ENCODE measurements at places on chromosomes 1 and 21.

GRCh38 chr1:171740356-171740863 is 1.5 kb downstream of the VAMP4 start:
- peak; percentile 29 for DNase-seq

GRCh38 chr1:31201931-31202360 is 37.7 kb downstream of the NKAIN1 start:
- DNase-seq: no peak

- DNase-seq: peak; percentile 65
Measured at GRCh38 chr21:18041012-18041411, 203.6 kb upstream of the CHODL start.

- DNase-seq: peak; percentile 46
Measured at GRCh38 chr1:41639332-41639936, 155.0 kb upstream of the EDN2 start.

DNA sequence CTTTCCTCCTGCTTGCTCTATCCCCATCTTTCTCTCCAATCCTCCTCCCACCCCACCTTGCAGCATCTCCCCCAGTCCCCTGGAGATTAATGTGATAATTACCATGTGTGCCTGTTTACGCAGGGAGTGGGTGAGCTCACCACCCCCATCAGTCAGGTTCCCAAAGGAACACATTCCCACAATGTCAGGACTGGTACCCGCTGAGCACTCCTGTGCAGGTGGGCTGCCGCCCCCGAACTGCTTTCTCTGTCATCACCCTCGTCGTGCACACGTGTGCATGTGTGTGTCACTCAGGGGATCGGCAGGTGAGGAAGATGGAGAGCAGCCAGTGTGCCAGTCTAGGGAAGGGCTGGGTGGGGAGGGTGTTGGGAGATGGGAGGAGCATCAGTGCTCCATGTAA is 163.4 kb downstream of the CACNA1E start:
- DNase-seq: no peak

- no peak for DNase-seq
Measured at GRCh38 chr1:13514821-13515220, 1.0 kb upstream of the LRRC38 start.

DNA sequence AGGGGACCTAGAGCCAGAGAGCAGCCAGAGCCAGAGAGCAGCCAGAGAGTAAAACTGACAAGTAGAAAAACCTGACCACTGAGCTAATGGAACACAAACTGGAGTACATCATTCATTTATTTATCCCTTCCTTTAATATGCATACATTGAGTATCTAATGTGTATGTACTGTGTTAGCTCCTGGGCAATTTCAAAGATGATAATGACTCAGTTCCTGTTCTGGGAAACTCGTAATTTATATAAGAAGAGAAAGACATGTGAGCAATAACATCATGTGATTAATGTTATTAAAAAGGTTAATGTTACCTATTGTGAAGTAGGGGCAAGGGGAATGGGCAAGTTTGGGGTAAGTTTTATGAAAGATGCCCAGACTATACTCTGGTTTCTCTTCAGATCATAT is 199.9 kb downstream of the TNR start:
- DNase-seq: no peak

DNA sequence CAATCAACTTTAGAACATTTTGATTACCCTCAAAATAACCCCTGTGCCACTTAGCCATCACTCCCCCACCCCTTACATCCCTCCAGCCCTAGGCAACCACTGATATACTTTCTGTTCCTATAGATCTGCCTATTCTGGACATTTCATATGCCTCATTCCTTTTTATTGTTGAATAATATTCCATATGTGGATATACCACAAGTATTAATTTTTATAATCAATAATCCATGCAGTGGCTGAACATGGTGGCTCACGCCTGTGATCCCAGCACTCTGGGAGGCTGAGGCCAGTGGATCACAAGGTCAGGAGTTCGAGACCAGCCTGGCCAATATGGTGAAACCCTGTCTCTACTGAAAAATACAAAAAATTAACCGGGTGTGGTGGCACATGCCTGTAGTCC is 20.1 kb upstream of the MED18 start:
- DNase-seq: no peak

DNA sequence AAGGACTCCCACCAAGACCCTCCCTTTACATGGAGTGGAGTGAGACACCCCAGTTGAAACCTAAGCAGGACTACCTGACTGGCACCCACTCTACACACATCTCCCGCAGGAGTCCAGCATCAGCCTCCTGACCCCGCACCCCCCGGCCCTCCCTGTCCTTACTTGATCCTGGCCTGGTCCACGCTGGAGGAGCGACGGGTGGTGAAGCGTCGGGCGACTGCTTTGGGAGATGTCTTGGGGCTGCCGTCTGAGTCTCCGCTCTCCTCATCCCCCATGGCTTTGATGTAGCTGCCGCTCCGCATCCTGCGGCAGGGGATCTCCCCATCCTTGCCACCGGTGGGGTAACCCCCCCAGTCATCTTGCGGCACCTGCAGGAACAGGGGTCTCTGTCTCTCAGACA is 29.5 kb downstream of the DLGAP3 start:
- no peak for DNase-seq

GRCh38 chr21:40882192-40882915 is 35.4 kb upstream of the DSCAM start:
- no peak for DNase-seq

GRCh38 chr1:6208723-6209660 is 3.1 kb downstream of the RNF207 start:
- DNase-seq: no peak

DNA sequence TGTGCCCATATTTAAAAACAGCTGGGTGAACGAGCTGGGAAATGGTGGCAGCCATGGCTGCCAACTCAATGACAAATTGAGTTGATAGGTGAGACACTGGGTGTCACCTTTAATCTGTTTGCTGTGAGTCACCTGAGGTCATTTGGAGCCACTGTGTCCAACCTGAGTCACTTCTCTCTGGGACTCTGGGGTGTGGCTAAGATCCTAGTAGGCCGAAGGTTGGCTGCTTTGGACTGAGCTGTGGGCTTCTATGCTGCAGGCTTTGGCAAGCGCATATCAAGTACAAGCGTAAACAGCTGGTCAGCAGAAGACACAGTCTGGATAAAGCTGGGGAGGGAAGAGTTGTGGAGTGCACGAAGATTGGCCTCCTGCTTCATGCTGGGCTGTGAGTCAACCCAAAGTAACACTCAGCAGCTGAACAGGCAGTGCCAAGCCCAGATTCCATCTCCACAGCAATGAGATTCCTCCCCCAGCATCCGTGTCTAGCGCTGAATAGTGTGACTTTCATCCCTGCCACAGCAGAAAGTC is 24.0 kb downstream of the TEX35 start:
- peak; percentile 75 for DNase-seq

DNA sequence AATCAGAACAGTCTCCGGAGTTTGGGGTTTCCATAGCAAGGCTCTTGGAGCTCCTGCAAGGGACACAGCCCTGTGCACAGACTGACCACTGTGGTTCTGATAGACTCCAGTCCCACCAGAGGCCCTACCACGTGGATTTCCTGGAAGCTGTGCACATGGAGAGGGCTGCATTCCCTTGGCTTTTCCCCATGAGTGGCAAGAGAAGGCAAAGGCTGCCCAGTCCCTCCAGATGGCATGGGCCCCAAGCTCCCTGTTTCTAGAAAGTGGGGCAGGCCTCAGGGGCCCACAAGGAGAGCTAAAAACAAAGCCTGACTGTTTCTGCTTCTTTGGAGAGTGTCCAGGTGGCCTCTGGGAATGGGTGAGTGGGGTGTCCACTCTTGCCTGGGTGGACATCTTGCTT is 87.5 kb downstream of the DDX20 start:
- DNase-seq: no peak

DNA sequence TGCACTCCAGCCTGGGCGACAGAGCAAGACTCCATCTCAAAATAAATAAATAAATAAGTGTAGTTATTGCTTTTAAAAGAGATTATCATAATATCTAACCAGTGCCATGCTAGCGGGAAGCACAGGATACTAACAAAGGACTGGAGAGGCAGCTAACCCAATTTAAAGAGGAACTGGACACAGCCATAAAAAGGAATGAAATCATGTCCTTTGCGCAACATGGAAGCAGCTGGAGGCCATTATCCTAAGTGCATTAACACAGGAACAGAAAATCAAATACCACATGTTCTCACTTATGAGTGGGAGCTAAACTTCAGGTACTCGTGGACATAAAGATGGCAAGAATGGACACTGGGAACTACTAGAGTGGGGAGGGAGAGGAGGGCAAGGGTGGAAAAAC is 54.9 kb downstream of the TM2D1 start:
- no peak for DNase-seq

DNA sequence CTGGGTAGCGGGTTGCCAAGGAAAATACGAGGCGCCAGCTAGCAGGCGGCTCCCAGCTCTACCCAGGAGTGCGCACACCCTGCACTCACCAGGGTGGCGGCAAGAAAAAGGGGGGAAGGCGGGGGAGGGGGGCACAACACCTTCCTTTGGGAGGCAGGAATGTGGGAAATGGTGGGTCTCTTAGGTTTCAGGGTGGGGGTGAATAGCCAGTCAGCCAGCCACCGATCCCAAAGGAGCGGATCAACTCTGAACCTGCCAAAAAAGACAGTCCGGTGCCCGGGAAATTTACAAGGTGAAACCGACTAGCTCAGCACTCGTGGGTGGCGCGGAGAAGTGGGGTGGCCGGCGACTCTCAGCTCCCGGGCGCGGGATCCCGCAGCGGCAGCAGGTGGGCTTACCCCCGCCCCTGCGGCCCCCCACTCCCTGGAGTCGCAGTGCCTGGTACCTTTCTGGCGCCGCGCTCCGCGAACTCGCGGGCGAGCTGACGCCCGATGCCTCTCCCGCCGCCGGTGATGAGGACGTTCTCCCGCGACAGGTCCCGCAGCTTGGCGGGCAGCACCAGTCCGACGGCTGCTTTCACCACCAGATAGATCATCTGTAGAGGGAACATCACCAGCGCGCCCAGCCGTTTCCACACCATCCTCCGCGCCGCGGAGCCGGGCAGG is 1.2 kb downstream of the DHRS3 start:
- DNase-seq: no peak

DNA sequence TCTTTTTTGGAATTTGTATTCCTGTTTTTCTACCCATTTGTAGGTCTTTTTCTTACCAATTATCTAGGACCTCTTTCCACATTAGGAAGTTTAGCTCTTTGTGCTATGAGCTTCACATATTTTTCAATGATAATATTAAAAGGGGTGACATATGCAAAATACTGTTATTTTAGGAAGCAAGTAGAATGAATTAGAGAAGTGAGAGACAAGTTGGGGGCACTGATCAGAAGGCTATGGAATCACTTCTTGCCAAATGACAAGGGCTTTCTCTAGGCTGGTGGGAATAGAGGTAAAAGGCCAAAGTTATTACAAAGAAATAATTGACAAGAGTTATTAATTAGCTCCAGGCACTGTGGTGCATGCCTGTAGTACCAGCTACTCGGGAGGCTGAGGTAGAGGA is 4.3 kb upstream of the BCAR3 start:
- DNase-seq: no peak

- DNase-seq: no peak
Measured at GRCh38 chr21:15141261-15141970, 76.6 kb upstream of the NRIP1 start.

DNA sequence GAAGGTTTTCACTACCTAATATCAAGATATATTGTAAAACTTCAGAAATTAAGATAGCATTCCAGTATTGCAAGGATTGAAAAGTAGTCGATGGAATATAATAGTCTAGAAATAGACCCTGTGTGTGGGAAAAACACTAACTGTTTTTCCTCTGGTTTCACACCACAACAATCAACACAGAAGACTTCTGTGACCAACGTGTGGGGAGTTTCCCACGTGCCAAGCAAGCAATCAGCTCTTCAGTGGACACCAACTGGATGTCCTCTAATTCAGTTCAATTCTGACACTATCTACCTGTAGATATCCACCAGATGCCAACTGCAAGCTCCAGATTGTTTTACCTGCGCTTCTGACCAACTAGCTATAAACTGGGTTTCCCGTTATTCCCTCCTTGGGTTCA is 12.1 kb downstream of the CD244 start:
- DNase-seq: no peak

GRCh38 chr1:205458777-205459566 is 3.1 kb upstream of the BLACAT1 start:
- peak; percentile 50 for DNase-seq

DNA sequence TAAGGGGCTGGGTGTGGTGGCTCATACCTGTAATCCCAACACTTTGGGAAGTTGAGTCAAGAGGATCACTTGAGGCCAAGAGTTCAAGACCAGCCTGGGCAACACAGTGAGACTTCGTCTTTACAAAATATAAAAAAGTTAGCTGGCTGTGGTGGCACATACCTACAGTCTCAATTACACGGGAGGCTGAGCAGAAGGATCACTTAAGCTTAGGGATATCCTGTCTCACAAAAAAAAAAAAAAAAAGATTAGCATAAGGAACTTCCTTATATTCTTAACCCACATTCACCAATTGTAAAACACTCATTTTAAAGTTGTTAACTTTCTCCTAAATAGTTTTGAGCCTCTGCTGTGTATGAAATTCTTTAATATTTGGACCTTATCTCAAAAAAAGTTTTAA is 53.1 kb downstream of the ABCD3 start:
- no peak for DNase-seq

DNA sequence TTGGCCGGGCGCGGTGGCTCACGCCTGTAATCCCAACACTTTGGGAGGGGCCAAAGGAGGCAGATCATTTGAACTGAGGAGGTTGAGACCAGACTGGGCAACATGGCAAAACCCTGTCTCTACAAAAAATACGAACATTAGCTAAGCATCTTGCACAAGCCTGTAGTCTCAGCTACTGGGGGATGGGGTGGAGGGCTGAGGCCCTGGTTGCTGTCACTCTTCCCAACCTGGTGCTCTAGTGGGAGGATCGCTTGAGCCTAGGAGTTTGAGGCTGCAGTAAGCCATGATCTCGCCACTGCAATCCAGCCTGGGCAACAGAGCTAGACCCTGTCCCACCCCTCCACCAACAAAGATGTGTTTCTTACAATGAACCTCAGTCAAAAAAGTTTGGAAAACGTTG is 2.8 kb downstream of the PHGDH start:
- DNase-seq: no peak

DNA sequence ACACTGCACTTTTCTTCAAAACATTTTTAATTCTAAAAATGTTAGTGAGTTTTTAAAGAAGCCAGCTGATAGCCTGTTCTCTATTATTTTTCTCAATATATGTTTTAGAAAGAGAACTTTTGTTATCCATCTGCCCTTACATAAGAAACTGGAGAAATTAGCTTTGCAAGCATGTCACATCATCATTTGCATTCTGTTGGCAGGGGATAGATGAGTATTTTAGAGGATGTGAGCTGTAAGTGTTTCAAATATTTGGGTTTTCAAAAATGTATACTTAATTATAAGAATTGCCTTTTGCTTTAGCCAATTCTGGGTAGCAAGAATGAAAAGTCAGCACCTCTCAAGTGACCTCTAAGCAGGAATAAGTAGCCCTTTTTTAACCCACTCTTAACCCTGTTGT is 7.4 kb downstream of the NFIA start:
- no peak for DNase-seq

DNA sequence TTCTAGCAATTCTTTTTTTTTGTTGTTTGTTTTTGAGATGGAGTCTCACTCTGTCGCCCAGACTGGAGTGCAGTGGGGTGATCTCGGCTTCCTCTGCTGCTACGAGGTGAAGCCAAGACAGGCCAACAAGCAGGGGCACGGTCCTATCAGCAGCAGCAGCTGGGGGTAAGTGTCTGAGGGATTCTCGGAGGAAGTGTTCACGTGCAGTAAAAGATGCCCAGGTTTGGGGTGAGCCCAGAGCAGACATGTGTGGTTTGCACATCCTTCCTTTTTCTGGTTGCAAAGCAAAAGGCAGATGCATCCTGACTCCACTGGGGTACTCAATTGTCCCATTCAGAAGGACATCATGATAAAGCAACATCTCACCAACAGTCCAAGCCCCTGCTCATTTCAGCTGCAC is 27.7 kb downstream of the PIGP start:
- DNase-seq: no peak
